Stimulated activated CD4-positive, alpha-beta T cell treated with anti-CD3 and anti-CD28 coated beads, Interleukin-1b, Interleukin-23, amount 100 ng/mL, for 1 hour (primary cell): ENCODE measurements at places on chromosomes 5 and 9.

DNA sequence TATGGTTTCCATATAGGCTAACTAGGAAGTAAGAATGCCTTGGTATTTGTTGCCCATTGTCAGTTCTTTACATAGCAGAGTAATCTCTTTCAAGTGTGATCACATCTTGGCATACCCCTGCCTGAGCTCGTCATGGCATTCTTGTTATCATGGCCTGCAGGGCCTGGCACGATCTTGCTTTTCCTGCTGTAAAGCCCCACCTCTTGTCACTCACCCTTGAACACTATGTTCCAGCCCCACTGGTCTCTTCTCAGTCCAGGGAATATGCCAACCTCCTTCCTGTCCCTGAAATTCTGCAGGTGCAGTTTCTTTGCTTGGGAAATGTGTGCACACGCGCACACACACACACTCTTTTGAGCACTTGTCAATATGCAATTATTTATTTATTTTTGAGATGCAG, 250.2 kb upstream of the DMRT1 start:
- DNase-seq, result no peak

GRCh38 chr5:146867996-146868708, 10.4 kb downstream of the PPP2R2B start:
- DNase-seq, result no peak

GRCh38 chr9:121373011-121373729, 3.1 kb upstream of the STOM start:
- DNase-seq, result no peak

- DNase-seq, result no peak
These were observed 8.2 kb upstream of the BTF3 start for GRCh38 chr5:73490088-73490487.

DNA sequence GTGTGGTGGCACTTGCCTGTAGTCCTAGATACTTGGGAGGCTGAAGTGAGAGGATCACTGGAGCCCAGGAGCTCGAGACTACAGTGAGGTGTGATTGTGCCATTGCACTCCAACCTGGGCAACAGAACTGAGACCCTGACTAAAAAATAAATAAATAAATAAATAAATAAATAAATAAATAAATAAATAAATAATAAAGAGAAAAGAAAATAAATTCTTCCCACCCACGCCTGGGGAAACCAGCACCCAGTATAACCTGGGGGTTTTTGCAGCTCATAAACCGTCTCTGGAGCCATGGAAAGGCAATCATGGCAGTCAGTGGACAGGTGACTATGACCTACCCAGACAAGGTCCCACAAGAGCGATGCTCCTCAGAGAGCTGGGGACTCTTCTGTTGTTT, 7.9 kb downstream of the WNT8A start:
- no peak for DNase-seq

DNA sequence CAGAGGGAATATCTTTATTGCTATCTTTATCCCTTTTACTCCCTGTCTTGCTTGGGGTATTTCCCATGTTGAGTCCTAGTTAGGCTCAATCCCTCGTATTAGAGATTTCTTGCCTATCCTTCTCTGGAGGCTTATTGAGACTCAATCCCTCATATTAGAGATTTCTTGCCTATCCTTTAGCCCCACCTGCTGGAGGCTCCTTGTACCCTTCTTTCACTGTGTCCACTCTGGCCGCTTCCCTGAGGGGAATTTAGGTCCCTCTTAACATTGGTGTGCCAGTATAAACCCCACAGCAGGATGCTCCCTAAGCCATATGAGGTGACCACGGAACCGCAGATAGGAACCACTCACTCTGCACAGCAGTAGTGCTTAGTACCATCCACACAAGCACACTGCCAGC, 110.7 kb upstream of the MAMDC2 start:
- no peak for DNase-seq

- DNase-seq, result no peak
These were observed 218.2 kb downstream of the MAST4 start for GRCh38 chr5:66814146-66814991.

DNA sequence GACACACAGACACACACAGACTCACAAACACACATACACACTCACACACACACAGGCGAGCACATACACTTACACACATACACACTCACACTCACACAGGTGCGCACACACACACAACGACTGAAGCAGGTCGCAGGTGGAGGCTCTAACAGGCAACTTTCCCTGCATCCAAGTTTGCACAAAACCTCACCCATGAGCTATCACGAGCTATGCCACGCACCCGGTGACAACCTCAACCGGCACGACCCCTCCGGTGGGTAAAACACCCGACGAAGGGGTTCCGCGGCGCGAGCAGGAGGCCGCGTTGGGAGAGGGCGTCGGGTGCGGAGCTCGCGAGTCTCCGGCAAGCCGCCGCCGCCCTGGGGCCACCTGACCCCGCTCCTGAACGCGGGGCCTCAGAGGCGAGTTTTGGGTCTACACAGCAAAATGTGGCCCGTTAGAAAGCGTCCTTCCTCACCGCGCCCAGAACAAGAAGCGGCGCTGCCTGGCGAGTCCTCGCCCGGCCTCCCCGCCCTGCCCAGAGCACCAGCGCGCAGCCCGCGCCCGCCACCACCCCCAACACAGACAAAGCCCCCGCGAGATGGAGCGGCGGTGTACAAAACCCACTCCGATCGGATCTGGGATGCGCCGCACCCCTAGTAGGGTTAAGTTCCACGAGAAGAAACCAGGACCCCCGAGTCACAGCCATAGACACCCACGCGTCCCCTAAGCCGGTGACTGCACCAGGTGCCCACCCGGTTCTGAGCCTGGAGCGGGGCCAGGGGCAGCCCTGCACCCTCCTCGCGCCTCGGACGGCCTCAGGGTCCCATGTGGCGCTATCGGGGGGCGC, 665 bp downstream of the SLC6A3 start:
- DNase-seq, result no peak

- no peak for DNase-seq
These were observed 508.1 kb downstream of the NR2F1-AS1 start for GRCh38 chr5:93072831-93073459.

DNA sequence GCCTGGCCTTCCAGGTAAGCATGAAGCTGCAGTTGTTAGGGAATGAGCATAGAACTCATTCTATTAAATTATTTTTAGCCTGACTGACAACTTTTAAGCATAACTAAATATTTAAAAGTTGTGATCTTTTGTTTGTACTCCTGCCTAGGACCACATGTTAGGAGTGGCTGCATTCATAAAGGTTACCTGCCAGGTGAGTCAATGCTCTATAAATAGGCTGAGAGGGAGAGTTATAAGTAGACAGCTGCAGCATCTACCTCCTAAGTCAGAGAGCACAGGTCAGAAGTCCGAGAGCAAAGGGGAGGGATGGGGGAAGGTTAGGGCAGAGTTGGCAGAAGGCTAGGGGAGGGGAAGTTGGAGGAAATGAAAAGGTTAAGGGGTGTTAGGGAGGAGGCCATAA, 292.4 kb upstream of the TLE4 start:
- no peak for DNase-seq

- DNase-seq, result no peak
These were observed 36.0 kb downstream of the POC5 start for GRCh38 chr5:75681125-75681830.
